Right cardiac atrium (tissue), 5 donors: ENCODE measurements at places on chromosomes 12 and 14. TPM values are rescaled to one million over a fixed set of nuclear protein-coding genes. Genes with fewer than 3 reads are reported as not detected.

Gene TBC1D30
- total RNA-seq, result 1.5 TPM

DNA sequence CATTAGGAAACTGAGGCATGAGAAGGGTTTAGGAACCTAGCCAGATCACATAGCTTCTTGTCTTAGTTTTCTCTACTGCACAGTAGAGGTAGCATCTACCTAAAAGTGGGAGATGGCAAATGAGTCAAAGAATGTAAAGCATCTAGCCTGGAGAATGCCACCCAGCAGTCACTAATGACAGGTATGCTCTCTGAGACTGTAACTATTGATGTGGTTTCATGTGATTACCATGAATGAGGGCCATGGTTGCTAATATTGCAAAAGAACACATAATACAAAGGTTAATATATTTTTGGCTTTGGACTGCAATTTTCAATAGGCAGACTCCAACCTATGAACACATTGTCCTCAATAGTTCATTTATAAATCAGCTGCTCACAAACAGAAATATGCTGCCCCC lies 389.9 kb downstream of the GRIN2B start:
- DNase-seq, result no peak

GRCh38 chr12:113403435-113404415 lies at the start of gene SDS:
Gene SDS, minus strand, starts transcription at chr12:113403887. Its CDS starts 4,179 bp downstream, at chr12:113399708.
- DNase-seq, result peak; percentile 67

DNA sequence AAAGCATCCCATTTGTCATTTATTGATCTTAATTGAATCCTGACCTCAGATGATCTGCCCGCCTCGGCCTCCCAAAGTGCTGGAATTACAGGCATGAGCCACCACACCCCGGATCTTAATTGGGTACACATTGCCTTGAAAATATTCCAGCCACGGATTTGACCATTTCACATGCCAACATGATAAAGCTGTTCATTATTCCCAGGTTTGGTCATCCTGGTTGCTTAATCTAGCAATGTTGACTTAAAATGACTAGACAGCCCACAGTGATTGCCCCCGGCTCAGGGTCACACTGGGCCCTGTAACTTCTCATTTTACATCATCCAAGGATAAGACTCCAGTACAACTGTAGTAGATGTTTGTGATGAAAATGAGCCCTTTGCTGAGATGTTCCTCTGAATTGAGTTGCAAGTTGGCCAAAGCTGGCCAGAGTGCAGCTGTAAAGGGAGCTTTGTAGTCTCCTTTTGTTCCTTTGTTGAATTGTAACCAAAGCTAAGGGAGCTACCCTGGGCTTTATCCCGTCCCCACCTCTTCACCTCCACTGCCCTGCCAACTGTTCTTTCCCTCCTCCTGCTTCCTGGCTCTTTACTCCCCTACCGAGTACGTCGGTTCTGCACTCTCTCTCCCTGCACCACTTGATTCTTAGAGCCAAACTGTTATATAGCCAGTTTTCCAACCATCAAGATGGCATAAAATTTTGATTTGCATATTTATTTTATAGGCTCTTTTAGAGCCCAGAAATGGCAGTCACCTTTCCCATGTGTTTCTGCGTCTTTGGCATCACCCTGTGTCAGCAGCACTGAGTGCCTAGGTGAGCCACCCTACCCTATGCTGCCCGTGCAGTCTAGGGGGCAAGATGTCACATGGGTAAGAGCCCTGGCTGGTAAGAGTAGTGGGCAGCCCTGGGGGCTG lies 141.3 kb upstream of the HIF1A start:
- no peak for DNase-seq

Gene APOF
- not detected for total RNA-seq

- no peak for DNase-seq
These were observed 97.4 kb downstream of the C12orf50 start for GRCh38 chr12:87931812-87932211.

Gene BMP4
- 10.8 TPM for total RNA-seq

DNA sequence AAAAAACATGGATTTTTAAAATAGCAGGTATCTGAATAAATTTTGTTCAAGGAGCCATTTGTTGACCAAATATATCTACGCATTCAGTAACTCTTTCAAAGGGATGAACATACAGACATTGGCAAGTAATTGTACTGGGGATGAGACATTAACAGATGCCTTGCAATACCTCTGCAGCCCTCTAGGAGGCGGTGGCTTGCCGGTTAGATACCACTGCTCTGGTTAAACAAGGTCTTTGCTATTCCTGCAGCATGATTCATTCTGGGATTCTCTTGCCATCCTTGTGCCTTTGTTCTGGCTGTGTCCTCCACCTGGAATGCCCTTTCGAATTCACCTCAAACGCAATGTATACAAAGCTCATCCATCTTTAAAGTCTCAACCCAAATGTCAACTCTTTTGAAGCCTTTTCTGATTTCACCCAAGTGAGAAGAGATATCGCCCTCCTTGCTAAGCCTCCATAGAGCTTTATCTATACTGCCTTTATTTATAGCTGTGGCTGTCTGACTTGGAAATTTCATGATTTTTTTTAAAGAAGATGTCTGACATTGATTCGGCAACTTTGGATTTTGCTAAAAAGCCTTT lies 131.0 kb upstream of the SRRM4 start:
- DNase-seq, result no peak

Gene C3AR1
- total RNA-seq, result 9.6 TPM

GRCh38 chr14:96576359-96576758 lies 74.2 kb downstream of the PAPOLA start:
- DNase-seq, result no peak

DNA sequence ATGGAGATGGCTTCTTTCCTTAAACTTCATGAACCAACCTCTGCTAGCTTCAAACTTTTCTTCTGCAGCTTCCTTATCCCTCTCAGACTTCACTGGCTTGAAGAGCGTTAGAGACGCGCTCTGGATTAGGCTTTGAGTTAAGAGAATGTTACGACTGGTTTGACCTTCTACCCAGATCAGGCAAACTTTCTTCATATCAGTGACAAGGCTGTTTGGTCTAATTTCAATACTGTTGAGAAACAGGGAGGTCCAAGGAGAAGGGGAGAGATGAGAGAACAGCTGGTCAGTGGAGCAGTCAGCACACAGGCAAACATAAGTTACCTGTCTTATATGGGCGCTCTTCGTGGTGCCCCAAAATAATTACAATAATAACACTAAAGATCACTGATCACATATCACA lies 14.9 kb downstream of the SCAF11 start:
- no peak for DNase-seq

DNA sequence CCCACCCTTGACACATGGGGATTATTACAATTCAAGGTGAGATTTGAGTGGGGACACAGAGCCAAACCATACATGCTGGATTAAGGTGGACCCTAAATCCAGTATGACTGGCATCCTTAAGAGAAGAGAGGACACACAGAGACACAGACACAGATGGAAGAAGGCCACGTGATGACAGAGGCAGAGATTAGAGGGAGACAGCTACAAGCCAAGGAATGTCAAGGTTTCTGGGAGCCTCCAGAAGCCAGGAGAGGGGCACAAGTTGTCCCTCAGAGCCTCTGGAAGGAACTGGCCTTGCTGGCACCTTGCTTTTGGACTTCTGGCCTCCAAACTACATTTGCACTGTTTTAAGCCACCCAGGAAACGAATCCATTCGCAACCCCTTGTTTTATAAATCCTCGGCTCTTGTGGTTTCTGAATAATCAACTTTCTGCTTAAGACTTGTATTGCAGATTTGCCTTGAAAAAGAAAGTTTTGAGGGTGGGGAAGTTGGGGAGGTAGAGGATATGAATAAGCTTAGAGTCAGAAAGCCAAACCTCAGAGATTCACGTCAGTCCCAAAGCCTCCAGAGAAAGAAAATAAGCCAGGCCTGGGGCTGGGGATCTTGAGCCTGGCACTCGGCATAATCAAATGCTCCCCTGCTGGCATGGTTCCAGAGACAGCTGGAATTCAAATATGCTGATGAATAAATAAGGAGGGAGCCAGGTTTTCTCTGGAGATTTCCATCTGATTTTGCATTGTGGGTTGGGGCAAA lies 224.2 kb upstream of the PWP1 start:
- DNase-seq, result no peak

Gene IL23A
- total RNA-seq, result not detected

- no peak for DNase-seq
These were observed 4.3 kb upstream of the NKX2-1 start for GRCh38 chr14:36524220-36524837.

- peak; percentile 79 for DNase-seq
These were observed 29.2 kb downstream of the GLRX5 start for GRCh38 chr14:95564060-95564459.

DNA sequence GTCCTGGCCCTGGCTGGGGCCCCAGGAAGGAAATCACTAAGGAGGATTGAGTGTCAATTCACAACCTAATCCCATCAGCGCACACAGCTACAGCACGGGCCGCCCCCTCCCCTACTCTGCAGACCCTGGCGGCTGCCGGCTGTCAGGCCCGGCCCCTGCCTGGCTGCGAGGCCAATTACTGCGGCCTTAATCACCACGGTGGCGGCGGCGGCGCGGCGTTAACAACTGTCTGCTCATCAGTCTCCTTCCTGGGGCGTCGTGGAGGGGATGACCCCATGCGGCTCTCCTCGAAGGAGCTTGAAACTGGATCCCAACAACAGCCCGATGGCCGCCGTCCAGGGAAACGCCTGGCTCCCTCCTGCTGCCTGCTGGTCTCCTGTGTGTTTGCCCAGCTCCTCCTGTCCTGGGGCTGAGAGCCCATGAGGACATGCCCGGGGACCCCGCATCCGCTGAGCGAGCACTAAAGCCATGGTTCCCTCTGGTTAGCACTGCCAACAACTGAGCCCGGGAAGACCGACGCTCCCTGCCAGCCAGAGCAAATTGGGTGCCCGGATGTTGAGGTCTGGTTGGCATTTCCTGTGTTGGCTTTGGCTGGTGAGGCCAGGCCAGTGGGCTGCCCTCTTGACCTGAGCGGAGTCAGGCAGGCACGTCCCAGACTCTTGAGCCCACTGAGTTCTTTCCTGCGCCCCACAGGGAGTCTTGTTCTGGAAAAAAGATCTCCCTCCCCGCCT lies 21.8 kb upstream of the EIF2B2 start:
- DNase-seq, result peak; percentile 84

GRCh38 chr12:48765753-48766162 lies 23.1 kb downstream of the ADCY6 start:
- DNase-seq, result no peak

DNA sequence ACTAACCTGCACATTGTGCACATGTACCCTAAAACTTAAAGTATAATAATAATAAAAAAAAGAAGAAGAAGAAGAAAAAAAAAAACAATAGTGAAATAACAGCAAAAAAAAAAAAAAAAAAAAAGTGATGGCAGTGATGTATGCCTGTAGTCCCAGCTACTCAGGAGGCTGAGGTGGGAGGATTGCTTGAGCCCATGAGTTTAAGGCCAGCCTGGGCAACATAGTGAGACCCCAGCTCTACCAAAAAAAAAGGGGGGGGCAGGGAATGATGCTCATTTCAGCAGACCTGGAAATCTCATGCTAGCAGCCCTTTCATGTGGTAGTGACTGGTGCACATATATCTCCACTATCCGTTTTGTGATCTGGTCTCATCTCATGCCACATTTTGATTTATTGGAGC lies 20.8 kb downstream of the TRAFD1 start:
- DNase-seq, result no peak

- peak; percentile 77 for DNase-seq
These were observed 645 bp downstream of the KITLG start for GRCh38 chr12:88579601-88580050.

DNA sequence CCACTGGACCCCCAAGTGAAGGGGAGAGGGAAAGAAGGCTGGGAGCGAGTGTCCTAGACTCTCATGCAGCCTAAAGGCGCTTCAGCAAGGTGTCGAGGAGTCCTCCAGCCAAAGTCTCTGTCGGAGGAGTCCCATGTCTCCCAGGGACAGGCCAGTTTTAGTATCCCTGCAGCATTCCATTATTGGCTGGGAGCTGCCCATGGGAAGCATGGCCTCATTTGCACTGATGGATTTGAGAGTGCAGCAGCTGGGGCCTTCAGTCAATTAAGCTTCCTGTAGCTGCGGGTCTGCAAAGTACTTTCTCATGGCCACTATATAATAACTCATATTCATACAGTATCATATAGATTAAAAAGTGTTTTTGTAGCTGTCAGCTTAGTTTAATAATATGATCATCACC lies 12.4 kb upstream of the RPH3A start:
- DNase-seq, result no peak

GRCh38 chr12:57129889-57130288 lies 1.6 kb downstream of the LRP1 start:
- peak; percentile 73 for DNase-seq

Gene IFNG-AS1
- total RNA-seq, result 1.4 TPM

GRCh38 chr12:107503129-107503855 lies 182.3 kb upstream of the PWP1 start:
- DNase-seq, result no peak

DNA sequence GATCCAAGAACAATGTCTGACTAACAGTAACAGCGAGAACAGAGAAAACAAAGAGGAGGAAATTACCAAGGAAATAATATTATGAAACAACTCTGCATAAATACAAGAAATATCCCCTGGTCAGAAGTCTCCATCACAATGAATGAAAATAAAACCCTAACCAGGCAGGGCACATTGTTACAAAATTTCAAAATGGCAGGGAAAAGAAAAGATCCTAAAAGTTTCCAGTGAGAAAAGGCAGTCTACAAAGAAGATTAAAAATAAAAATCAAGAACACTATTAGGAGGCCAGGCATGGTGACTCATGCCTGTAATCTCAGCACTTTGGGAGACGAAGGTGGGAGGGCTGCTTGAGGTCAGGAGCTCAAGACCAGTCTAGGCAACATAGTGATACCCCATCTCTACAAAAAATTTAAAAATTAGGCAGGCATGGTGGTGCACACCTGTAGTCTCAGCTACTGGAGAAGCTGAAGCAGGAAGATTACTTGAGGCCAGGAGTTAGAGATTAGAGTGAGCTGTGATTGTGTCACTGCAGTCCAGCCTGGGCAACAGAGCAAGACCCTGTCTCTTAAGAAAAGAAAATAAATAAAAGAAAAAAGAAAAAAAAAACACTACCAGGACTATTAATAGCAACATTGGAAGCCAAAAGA lies 47.8 kb downstream of the FERMT2 start:
- no peak for DNase-seq

GRCh38 chr14:99731547-99732435 lies 47.7 kb downstream of the CYP46A1 start:
- peak; percentile 76 for DNase-seq

DNA sequence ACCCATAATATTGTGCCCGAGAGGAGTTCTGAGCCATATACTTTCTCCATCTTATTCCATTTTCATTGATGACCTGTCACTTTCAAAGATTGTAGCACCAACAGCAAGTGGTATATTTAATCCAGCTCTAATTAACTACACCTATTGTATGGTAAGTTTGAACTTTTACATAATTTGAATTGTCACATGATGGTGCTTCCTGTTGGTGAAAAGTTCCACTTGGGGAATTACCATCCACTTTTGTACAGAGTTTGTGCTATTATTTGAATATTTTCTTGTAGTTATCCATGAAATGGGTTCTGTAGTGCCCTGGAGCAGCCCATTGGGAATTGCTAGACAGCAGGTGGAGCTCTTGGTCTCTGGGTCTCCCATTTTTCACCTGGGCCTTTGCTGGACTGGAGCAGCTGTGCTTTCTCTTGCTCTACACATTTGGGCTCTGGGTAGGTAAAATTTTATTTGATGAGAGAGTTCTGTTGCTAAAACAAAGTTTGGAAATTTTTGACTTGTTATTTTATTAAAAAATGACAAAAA lies 3.0 kb downstream of the SMCO3 start:
- DNase-seq, result no peak
